ENCODE measurements at places on chromosomes 5 and 9. TPM values are rescaled to one million over a fixed set of nuclear protein-coding genes. Genes with fewer than 3 reads are reported as not detected.
A peak's percentile ranks its signal among the peaks of the same experiment; 100 is the strongest.

Gene FAM221B
- not detected for total RNA-seq

Gene SLC45A2
- total RNA-seq, result not detected

DNA sequence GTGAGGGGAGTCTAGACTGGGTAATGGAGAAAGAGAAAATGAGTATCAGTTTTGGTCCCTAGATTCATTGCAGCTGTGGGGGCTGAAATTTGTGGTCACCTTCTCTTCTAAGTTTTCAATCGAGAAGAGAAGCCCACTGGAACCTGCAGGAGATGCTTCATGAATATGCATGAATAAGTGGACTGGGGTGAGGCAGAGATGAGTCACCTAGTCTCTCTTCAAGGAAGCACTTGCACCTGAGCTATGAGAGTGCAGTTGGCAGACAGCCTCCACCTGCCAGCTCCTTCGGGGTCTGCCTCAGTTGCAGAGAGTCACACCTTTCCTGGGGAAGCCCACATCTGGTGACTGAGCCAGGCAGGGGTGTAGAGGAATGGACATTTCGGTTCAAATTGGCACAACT lies 69.1 kb downstream of the ZNF366 start:
- H3K36me3 ChIP-seq, result no peaks in the 10 kb centered on the region
- no peak overlapping the region for H3K4me3 ChIP-seq
- no peak for DNase-seq
- H3K27ac ChIP-seq, result no peak overlapping the region
- peaks cover 69% of the 10 kb centered on the region for H3K4me1 ChIP-seq

Gene EGR1
- total RNA-seq, result 9.6 TPM

GRCh38 chr9:114504341-114505186 lies 709 bp downstream of the WHRN start:
- peaks cover 11% of the 10 kb centered on the region for H3K4me1 ChIP-seq
- no peaks in the 10 kb centered on the region for H3K27me3 ChIP-seq
- peak overlapping the region; percentile 64 for H3K4me3 ChIP-seq
- H3K27ac ChIP-seq, result peak overlapping the region; percentile 90
- no peak for DNase-seq
- no peaks in the 10 kb centered on the region for H3K36me3 ChIP-seq

DNA sequence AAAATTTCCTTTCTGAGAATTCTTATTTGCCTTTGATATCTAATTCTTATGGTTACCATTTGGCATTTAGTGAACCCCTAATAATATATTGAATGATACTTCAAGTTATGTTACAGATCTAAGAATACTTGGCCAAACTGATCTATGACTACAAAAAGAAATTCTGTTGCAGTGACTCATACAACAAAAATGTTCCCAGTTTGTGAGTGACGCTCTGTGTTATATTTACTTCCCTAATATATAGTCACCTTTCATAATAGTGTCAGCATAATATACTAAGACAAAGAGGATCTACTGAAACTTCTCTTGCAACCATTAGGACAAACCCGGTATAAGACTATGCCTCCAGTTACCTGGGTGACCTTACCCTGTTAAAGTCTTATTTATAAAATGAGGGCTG lies 216.9 kb upstream of the TLX3 start:
- no peaks in the 10 kb centered on the region for H3K27me3 ChIP-seq
- H3K4me3 ChIP-seq, result no peak overlapping the region
- no peak for DNase-seq
- H3K27ac ChIP-seq, result no peak overlapping the region

DNA sequence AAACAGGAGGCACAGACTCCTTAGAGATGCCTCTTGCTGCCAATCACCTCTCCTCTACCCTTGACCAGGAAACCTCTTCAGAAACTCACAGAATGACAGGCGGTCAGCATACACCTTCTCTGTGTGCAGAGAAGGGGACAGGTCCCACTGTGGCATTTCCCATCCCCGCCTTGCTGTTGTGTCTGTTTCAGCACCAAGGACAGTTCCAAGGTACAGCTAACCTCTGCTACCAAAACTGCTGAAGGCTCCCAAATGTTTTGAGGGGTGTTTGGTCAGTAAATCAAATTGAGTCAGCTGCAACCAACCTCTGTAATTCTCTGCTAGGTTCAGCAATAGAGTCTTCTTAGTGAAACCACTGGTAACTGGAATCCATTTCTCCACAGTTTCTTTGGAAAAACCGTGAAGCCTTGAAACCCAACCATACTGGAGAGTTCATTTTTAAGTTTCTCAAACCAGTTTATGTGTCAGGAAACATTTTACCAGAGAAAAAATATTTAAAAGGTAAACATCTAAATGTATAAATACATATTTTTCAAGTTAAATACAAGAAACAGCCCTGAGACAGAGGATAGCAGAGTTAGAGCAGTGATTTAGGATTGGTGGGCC lies 122.0 kb downstream of the DRD1 start:
- no peak overlapping the region for H3K4me3 ChIP-seq
- H3K27ac ChIP-seq, result no peak overlapping the region
- DNase-seq, result no peak
- no peaks in the 10 kb centered on the region for H3K36me3 ChIP-seq
- no peaks in the 10 kb centered on the region for H3K4me1 ChIP-seq

Gene PCDHGB3
- 7.5 TPM for total RNA-seq

DNA sequence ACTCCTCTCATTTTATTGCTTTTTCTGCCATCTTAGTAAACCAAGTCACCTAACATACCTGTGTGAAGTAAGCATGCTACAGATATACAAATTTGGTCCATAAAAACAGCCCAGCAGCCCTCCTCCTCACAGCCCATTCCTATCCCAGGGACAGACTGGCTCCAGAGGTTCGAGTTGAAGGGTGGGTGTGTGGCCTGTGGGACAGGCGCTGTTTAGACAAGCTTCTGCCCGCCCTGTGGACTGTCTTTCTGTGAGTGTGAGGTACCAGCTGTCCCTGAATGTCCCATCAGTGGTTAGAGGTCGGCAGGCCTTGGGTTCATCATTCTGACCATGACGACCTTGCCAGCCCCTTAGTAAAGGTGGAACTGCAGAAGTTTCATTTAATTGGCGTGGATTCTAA lies 82.0 kb downstream of the WNK2 start:
- H3K27me3 ChIP-seq, result no peaks in the 10 kb centered on the region
- DNase-seq, result peak; percentile 62
- H3K27ac ChIP-seq, result no peak overlapping the region
- no peak overlapping the region for H3K4me3 ChIP-seq

DNA sequence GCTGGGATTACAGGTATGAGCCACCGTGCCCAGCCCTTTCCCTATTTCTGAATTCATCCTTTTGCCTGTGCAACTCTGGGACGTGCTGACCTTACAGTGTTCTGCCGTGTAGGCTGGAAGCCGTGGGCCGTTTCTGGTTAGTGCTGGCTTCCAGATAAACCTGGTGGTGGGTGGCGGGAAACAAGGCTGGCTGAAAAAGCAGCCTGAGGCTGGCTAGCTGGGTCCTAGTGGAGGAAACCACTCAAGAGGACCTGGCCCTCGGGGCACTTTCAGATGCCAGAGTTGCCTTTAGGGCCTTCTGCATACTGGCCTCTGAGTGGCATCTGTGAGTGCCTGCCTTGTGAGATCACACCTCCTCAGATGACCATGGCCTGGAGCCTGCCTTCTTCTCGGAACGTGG lies 26.9 kb downstream of the GALNT12 start:
- H3K27ac ChIP-seq, result no peak overlapping the region
- DNase-seq, result no peak
- H3K36me3 ChIP-seq, result no peaks in the 10 kb centered on the region
- H3K4me1 ChIP-seq, result no peaks in the 10 kb centered on the region
- no peak overlapping the region for H3K4me3 ChIP-seq

All from esophagus muscularis mucosa (tissue), 4 donors.